ENCODE measurements at places on chromosomes 3 and 15.

DNA sequence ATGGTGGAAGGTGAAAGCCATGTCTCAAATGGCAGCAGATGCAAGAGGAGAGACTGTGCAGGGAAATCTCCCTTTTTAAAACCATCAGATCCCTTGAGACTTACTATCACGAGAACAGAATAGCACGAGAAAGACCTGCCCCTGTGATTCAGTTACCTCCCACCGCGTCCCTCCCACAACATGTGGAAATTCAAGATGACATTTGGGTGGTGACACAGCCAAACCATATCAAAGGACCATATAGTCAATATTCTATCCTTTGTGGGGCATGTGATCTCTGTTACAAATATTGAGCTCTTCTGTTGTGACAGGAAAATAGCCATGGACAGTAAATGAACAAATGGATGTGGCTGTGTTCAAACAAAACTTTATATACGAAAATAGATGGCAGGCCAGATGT is 77.2 kb upstream of the ACKR4 start:
- no peak for DNase-seq

GRCh38 chr3:9135930-9136525 is 113.4 kb downstream of the SRGAP3 start:
- DNase-seq, result no peak

- no peak for DNase-seq
These were observed 30.5 kb downstream of the MINDY4B start for GRCh38 chr3:150874666-150875219.

GRCh38 chr15:101578443-101578894 is 73.7 kb downstream of the TM2D3 start:
- DNase-seq, result no peak

DNA sequence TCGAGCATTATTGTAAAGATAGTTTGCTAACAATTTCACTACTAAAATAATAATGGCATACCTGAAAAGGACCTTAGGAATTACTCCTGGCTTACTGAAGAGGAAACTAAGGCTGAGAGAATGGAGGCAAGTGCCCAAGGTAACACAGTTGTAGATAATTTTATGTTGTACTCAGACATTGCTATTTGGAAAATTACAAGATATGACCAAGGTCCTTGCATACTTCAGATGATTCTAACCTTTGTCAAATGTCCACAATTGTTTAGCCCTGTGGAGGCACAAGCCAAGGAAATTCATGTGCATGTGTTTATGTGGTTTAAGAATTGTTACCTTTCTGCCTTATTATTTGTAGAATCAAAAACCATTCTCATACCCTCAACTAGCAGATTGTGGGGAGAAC is 105.7 kb downstream of the TUSC7 start:
- no peak for DNase-seq

DNA sequence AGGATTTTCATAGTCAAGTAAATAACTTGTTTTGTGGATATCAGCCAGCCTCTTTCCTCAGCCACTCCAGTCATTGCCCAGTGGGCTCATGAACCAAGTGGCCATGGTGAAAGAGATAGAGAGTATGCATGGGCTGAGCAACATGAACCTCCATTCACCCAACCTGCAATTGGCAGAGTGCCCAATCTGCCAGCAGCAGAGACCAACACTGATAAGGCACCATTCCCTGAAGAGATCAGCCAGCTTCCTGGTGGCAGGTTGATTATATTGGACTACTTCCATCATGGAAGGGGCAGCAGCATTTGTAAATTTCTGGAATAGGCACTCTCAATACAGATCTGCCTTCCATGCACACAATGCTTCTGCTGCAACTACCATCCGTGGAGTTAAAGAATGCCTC is 10.3 kb upstream of the MCF2L2 start:
- no peak for DNase-seq

GRCh38 chr15:26891448-26892181 is 24.8 kb downstream of the GABRA5 start:
- no peak for DNase-seq

DNA sequence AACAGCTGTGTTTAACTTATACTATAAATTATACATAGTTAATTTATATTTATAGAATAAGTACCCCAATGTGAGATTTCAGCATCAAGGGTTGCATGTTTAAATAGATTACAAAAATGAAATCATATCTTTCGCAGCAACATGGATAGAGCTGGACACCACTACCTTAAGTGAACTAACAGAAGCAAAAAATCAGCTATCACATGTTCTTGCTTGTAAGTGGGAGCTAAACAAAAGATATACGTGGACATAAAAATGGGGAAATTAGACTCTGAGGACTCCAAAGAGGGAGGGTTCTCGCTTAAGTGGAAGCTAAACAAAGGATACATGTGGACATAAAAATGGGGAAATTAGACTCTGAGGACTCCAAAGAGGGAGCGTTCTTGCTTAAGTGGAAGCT is 626.5 kb upstream of the DPPA4 start:
- no peak for DNase-seq

GRCh38 chr3:48233542-48233941 is 7.4 kb upstream of the ZNF589 start:
- DNase-seq, result no peak

DNA sequence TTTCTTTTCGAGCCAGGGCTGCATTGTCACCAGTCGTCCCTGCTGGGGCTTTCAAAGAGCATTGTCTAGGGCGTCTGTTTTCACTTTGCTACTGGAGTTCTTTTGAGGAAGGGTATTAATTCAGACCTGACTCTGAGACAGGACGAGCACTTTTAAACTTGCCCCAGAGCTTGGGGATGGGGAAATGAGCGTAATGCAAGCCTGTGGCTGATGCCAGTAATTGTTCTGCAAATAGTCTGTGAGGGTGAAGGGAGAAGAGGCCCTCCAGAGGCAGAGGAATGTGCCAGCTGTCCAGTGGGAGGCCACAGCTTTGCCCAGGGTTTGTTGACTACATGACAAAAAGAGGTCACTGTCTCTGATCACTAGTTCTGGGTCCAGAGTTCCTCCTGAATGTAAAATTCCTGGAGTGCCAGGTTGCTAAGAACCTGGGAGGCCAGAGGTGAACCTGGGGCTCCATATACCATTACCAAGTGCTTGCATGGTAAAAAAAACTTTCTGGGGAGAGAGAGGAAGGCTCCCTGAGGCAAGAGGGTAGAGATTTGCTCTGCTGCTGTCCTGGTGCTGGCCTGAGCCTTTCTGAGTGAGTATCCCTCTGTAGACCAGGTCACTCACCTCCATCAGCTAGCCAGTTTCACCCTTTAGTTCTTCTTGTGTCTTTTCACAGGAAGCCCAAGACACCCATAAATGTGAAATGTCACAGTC is 14.8 kb downstream of the EEFSEC start:
- no peak for DNase-seq

- no peak for DNase-seq
These were observed 6.0 kb upstream of the ONECUT1 start for GRCh38 chr15:52796228-52796521.

- DNase-seq, result no peak
These were observed 35.4 kb downstream of the LIPC start for GRCh38 chr15:58467121-58467721.

DNA sequence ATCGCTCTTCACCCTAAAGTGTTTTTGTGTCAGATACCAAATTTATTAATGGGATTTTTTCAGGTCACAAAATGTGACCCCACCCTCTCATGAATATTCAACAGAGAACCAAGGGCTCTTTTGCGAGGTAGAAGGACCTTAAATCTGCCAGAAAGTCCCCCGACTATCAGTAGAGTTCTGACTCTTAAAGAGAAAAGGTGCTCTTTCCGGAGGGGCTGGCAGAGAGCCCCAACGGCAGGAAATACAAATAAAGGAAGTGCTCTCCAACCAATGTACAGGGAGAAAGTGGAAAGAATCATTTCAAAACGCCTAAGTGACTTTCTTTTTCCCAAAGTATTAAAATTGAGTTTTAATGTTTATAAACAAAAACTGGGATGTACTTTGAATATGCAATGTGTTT is 517.2 kb downstream of the FOXP1 start:
- DNase-seq, result no peak

DNA sequence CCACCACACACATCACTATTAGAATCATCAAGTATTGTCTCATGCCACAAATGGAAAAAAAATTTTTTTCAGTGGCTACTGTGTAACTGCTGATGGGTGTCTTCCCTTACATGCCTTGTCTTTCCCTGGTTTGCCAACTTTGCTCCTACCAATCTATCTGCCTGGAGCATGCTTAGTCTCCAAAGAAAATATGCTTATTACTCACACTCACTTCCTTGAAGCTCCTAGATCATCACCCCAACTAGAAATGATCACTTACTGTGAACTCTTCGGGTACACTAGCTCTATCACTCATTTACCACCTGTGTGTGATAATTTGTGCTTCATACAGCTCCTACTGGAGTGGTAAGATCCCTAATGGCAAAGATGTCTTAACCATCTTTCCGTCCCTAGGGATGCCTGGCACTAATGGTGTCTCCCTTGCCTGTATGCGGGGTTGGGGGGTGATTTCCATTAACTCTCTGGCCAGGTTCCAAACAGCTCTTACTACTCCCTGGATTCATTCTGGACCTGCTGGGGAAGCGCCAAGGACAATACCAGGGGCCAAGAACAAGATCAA is 799 bp downstream of the VPS33B start:
- peak; percentile 11 for DNase-seq

DNA sequence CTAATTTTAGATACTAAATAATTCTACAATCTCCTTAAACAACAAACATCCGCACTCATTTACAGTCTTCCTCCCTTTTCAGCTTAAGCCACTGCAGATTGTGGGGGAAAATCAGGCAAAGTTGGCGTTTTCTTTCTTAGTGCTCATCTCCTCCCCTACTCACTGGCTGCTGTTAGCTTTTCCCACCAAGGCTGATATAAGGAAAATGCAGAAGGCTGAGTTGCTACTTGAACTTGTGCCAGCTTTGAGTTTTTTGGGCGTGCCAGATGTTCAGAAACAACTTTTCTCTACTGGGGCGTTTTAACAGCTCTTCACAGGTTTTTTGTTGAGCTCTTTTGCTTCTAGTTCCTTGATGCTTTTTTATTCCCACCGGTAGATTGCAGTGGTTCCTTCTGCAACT is 222.0 kb downstream of the PYDC2 start:
- no peak for DNase-seq

DNA sequence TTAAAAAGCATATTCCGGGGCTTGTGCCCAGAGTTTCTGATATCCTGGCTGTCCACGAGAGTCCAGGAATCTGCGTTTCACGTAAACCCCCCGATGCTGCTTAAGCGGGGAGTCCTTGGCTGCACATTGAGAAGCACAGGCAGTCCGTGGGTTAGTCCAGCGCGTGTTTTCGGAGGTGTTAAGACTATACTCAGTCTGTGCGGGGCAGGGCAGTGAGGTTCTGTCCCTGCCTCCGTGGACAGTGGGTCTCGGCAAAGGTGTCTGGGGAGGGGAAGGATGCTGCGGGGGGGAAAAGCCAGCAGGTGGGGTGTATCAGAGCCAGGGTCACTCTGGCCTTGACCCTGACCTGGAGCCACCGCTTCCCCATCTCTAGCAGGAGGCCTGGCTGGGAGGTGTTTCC is 106.2 kb downstream of the TMEM266 start:
- no peak for DNase-seq

DNA sequence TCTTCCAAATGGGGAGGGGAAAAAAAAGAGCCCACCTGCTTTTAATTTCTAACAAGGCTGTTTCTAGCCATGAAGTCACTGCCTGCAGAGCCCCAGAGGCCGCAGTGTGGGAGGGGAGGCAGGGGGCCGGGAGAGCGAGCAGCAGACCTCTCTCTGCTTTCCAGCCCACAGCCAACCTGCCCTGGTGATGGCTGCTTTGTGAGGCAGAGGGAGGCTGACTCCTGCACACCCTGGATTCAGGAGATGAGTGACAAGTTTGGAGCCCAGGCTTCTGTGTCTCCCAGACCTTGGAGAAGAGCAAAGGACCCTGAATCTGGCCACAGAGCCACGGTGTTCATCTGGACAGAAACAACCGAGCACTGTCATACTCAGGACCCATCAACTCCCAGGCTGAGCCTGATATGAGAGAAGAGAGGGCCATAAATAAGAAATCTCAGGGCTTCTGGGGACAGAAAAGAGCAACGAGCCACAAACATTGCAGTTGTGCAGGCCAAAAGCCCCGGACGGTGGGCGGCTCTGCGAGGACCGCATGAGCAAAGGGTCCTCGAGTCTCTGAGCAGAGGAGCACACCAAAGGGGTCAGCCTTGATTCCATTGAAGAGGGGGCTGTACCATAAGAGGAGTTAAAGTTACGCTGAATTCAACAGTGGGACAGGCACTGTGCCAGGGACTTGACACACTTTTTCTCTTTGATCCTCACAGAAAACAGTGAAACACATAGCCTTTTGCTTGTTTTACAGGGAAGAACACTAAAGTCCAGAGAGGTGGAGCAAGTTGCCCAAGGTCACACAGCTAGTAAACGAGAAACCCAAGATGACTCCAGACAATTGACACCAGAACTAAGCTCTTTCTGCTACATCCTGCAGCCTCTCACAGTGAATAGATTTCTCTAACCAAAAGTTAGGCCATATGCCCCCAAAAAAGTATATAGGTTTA is 97.2 kb downstream of the SEMA5B start:
- no peak for DNase-seq

GRCh38 chr15:97941572-97941971 is 18.9 kb upstream of the ARRDC4 start:
- DNase-seq, result no peak

DNA sequence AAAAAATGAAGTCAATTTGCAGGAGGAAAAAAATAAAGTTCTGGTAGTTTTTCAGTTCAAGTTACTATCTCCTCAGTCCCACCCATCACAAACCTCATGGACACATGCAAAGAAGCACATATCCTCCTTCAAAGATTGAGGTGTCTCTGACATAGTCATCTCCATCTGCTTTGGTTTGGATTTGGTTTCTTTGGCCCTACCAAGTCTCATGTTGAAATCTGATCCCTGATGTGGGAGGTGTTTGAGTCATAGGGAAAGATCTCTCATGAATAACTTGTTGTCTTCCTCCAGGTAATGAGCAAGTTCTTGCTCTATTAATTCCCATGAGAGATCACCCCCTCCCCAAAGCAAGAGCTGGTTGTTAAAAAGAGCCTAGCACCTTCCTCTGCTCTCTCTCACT is 446.8 kb downstream of the IGSF11 start:
- DNase-seq, result no peak

- DNase-seq, result no peak
These were observed 39.1 kb upstream of the LRTM1 start for GRCh38 chr3:54966979-54967378.

DNA sequence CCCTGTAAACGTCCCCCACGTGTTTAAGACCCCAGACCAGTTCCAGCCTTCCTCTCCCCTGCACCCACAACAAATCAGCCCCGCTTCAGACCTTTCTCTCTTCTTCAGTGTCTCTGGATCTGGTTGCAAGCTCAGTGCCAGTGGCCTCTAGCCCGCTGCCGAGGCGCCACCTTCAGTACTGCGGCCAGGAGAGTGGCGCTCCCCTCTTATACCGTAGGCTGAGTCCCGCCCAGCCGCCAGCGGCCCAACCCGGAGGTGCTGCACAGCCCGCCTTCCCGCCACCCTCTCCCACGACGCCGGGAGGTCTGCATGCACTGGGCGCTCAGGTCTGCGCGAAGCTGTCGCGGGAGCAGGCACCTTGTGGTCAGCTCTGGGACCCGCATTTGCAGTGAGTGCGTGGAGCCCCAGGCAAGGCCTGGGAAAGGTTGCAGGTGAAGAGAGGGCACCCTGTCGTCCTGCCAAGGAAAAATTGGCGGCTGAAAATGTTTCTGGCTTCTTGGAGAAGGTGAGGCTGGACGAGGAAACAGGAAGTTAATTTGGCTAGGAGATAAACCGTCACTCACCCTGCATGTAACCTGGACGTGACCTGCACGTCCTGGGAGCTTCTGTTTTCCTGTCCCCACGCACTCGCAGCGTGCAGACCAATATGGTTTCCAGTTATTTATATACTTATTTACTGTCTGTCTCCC is at the start of gene C2CD4B:
C2CD4B (minus strand) TSS at position 182 of the 689 bp plus-strand sequence. CDS start 301 bp downstream, outside the sequence.
- DNase-seq, result no peak

All from HS-27A (cell line).